ENCODE measurements at places on chromosomes 1 and 21.

GRCh38 chr1:9605946-9606455, 17.3 kb downstream of the TMEM201 start:
- DNase-seq: no peak

DNA sequence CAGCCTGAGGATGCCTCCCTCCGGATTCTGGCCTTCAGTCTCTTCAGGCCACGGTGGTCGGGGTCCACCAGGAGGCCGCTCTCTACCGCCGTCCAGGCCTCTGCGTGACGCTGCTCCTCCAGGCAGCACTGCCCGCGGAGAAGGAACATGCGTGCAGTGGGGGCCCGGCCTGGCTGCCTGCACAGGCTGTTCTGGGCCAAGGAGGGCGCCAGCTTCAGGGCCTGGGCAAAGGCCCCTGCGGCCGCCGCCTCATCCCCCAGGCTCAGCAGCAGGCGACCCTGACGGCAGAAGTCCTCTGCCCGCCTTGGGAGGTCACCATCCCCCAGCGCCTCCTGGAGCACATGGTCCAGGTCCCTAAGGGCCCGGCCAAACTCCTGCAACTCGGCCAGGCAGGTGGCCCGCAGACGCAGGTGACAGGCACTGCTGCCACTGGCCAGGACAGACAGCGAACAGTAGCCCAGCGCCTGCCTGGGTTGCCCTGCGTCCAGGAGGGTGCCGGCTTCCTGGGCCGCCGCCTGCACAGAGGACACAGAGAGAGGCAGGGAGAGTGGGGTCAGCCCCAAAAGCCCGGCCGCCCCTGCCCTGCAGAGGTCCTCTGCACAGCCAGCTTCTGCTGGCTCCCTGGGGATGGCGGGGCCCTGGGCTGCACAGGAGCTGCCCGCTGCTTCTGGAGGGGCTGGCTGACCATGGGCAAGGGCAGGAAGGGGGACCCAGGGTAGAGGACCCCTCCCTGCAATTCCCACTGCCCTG, 8.7 kb upstream of the MMEL1 start:
- no peak for DNase-seq

- no peak for DNase-seq
Measured at GRCh38 chr1:9275161-9275560, 17.5 kb upstream of the SPSB1 start.

- DNase-seq: peak; percentile 77
Measured at GRCh38 chr21:25608044-25608737, 910 bp upstream of the MRPL39 start.

- no peak for DNase-seq
Measured at GRCh38 chr1:61386770-61387169, 304.4 kb downstream of the NFIA start.

GRCh38 chr1:154849645-154850131, 20.4 kb downstream of the KCNN3 start:
- no peak for DNase-seq

Measured in SK-N-DZ (cell line).